ENCODE measurements at places on chromosomes 2 and 18.

- DNase-seq: no peak
Observed at GRCh38 chr18:45133276-45133675, 452.6 kb downstream of the SETBP1 start.

DNA sequence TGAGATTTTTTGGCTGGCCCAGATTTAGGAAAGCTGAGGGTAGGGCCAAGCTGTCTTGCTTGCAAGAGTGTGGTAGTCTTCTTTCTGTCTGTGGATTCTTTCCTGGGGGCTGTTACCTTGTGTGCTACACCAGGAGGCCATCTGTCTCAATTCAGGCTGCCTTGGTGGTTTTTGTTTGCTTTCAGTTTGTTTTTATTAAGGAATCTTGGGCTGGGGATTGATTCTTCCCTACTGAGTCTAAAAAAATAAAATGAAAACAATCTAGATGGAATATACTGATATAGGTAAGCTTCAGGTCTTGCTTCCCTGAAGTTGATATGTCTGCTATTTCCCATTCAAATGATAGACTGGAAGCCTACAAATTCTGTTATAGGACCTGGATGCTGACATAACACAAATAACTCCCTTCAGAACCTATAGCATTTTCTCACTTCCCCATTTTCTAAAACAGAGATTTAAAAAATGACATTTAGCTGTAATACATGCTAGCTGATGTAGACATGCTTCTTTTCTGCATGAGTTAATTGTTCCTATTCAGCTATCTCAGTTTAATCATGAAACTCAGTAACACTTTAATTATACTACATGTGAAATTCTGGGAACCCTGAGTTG lies 5.3 kb downstream of the LHCGR start:
- no peak for DNase-seq

GRCh38 chr2:19140463-19141208 lies 217.8 kb downstream of the OSR1 start:
- no peak for DNase-seq

DNA sequence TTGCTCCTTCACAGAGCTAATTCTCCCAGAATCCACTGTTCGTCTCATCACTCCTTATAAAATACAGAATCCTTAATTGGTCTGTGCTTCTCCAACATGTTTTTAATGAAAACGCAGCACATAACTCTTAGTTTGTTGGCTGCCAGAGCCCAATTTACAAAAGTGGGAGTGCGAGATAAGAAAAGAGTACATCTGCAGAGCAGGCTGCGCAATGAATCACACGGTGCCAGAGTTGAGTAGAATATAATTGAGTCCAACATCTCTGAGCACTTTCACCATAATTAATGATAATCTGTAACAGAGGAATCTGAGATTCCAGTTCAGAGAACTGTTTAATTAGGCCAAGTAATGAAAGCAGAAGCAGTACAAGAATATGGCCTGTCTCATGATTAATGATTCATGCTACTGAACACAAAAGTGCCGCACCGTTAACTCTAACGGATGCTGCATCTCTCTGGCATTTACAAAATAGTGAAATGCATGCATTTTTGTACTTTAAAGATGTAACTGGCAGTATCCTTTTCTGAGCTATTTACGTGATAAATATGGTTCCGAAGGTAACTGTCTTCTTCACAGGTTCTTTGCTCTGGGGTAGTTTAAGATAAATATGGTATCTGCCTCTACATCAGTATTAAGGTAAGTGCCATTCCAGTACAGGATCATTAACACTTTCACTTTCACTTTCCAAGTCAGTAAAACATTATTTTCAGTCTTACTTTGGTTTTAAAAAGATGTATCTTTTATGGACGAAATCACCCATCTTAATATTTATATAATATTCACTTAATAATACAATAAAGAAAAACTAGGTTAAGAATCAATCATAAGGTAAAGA lies 785.6 kb downstream of the NR4A2 start:
- DNase-seq: no peak

All from activated CD8-positive, alpha-beta T cell treated with anti-CD3 and anti-CD28 coated beads for 36 hours (primary cell).